HT1080 (cell line): ENCODE measurements at places on chromosomes 2 and 18. TPM values are rescaled to one million over a fixed set of nuclear protein-coding genes. Genes with fewer than 3 reads are reported as not detected.

LAMA1 gene
- total RNA-seq, result 12.2 and 12.6 TPM in 2 replicates

PCBP1 gene
- total RNA-seq, result 25.2 and 80.1 TPM in 2 replicates

FLACC1 gene
- total RNA-seq, result 0.53 and 1.9 TPM in 2 replicates

DNA sequence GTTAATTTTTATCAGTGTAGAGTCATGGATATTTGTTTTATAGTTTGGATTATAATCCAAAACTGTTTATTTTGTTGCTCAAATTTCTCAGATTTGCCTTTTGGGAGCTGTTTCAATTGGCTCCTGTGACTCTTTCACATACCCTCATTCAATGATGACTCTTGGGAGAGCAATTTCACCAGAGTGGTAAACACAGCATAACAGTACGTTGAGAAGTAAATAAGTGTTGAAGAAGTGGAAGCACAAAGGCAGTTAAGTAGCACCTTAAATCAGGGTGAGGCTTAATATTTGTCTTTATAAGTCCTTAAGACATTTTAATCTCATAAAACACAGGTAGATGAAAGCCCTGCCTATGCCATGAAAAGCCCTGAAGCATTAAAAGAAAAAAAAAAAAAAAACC is 17.1 kb upstream of the SLC39A10 start:
- DNase-seq, result no peak

GRCh38 chr18:46302528-46303485 is 198.6 kb downstream of the HAUS1 start:
- DNase-seq, result no peak

GRCh38 chr18:50507120-50507590 is 52.7 kb upstream of the MAPK4 start:
- peak; percentile 34 for DNase-seq

DNA sequence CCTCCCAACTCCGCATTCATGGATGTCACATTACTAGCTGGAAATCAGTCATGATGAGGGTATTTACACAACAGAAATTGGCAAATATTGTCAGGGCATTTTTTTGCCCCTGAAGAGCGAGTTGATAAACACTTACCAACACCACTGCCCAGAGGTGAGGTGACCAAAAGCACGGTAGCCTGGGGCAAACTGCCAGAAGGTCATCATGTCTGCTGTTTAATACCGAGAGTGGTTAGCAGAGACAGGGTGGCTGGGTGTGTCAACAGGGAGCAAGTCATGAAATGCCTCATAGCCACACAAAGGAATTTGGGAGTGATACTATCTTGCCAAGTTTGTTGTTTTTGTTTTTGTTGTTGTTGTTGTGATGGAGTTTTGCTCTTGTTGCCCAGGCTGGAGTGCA is 37.0 kb upstream of the EPC2 start:
- DNase-seq, result no peak

GRCh38 chr2:228447266-228447915 is 265.9 kb upstream of the SPHKAP start:
- no peak for DNase-seq

DNA sequence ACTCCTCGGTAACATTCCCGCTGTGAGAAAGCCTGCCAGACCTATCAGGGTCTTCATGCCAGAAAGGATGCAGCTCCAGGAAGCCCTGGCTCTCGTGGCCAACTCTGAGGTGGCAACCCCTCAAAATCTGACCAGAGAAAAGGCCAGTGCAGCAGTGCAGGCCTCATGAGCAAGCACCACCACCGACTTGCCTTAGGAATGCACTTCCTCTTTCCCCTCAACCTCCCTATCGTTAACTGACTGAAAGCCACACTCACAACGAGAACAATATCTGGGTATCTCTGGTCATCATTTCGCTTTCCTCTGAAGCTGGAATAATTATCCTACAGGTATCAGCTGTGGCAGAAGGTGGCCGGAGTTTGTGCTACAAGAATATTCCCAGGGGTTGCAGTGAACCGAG is 101.4 kb upstream of the POU3F3 start:
- DNase-seq, result no peak
